ENCODE measurements at places on chromosomes 7 and 10.
A peak's percentile ranks its signal among the peaks of the same experiment; 100 is the strongest.

GRCh38 chr7:99794585-99795502, 10.9 kb upstream of the CYP3A4 start:
- peak; percentile 7 for DNase-seq

DNA sequence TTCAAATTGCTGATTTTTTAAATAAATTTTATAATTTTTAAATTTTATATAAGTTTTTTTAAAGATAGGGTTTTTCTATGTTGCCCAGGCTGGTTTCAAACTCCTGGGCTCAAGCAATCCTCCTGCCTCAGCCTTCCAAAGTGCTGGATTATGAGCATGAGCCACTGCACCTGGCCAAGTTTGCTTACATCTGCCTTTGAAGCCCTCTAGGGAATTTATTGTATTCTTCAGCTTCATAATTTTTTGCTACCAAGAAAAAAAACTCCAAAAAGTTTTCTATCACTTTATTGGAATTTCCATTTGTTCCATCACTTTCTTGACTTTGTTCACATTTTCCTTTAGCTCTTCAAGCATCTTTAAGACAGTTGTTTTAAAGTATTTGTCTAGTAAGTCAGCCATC, 3.8 kb upstream of the POLD2 start:
- DNase-seq: no peak

GRCh38 chr7:27564881-27565482, 97.7 kb downstream of the HIBADH start:
- DNase-seq: no peak

DNA sequence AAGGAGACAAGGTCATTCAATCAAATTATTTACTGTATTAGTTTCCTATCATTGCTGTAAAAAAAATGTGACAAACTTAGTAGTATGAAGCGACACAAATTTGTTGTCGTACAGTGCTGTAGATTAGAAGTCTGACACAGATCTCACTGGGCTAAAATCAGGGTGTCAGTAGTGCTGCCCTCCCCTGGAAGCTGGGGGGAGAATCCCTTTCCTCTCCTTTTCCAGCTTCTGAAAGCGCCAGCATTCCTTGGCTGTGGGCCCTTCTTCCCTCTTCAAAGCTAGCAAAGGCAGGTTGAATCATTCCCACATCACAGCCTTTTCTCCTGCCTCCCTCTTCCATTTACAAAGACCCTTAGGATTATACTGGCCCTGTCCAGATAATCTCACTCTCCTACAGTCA, 28.0 kb downstream of the VPS41 start:
- no peak for DNase-seq

GRCh38 chr7:80432166-80432565, 79.7 kb downstream of the GNAT3 start:
- DNase-seq: no peak

- DNase-seq: peak; percentile 24
Observed at GRCh38 chr10:35369049-35369611, 32.8 kb downstream of the CCNY start.

DNA sequence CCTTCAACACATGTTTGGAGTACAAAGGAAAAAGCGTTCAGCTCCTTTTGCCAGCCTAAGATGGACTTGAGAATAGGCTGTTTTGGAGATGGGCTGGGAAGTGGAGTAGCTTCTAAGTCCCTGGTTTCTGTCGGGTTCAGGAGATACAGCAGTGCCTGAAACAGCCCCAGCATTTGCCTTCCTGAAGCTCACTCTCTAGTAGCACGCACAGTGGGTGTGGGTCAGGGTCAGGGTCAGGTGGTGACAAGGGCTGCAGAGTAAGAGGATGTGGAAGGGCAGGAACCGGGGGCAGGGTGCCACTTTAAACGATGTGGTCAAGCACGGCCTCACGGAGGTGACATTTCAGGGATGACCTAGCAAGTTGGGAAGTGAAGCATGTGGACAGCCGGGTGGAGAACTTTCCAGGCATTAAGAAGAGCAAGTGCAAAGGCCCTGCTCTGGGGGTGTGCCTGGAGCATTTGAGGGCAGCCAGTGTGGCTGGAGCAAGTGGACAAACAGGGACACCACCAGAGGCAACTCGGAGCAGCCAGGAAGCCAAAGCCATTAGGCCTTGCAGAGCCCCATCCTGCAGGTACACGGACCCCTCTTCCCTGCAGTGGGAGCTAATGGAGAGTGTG, 382.2 kb upstream of the ZMIZ1 start:
- no peak for DNase-seq

All from GM23248 (cell line).